ENCODE measurements at places on chromosomes 3 and 15. TPM values are rescaled to one million over a fixed set of nuclear protein-coding genes. Genes with fewer than 3 reads are reported as not detected.

The PATL2 gene
- total RNA-seq: 3.0 TPM

The DNAJA4 gene
- total RNA-seq: 85.9 TPM

The TRMT10C gene
- 30.6 TPM for total RNA-seq

The ZMYND10 gene
- 0.07 TPM for total RNA-seq
